Midbrain (tissue), 1 donor: ENCODE measurements at places on chromosomes 6 and 20.
A peak's percentile ranks its signal among the peaks of the same experiment; 100 is the strongest.

DNA sequence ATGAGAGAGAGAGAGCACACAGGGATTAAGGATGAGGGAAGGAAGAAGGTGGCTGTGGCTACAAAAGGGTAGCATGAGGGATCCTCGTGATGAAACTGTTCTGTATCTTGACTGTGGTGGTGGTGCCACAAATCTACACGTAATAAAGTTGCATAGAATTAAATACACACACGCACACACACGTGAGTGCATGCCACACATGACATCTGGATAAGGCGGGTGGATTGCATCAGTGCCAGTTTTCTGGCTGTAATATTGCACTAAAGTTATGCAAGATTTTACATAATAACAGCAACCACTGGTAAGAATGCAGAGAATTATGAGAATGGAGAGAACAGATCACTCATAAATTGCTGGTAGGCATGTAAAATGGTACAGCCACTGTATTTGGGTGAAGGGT is 16.9 kb upstream of the STK35 start:
- no peak for DNase-seq

GRCh38 chr6:45626087-45626891 is 248.6 kb upstream of the SUPT3H start:
- DNase-seq = no peak

DNA sequence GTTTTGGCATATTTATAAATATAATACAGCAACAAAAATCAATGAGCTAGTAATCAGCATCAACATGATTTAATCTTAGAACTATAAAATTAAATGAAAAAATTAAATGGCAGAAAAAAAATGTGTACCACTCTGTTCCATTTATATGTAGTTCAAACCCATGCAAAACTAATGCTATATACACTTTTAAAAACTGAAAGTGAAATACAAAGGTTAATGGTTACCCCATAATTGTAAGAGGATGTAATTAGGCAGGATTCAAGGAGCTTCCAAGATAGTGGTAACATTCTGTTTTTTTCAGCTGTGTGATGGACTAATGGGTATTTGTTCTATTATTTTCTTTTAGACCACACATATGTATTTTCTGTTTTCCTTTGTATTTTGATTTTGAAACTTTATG is 492.1 kb downstream of the UTRN start:
- DNase-seq = no peak

- DNase-seq = no peak
Measured at GRCh38 chr20:49466114-49466912, 16.2 kb downstream of the KCNB1 start.

GRCh38 chr6:27839626-27840475 is 72.3 kb downstream of the OR2B2 start:
- DNase-seq = peak; percentile 3

- DNase-seq = no peak
Measured at GRCh38 chr6:69311888-69312287, 484.9 kb downstream of the LMBRD1 start.

GRCh38 chr6:139003751-139004150 is 15.7 kb upstream of the REPS1 start:
- no peak for DNase-seq

GRCh38 chr6:35128042-35128441 is 13.1 kb downstream of the TCP11 start:
- no peak for DNase-seq

DNA sequence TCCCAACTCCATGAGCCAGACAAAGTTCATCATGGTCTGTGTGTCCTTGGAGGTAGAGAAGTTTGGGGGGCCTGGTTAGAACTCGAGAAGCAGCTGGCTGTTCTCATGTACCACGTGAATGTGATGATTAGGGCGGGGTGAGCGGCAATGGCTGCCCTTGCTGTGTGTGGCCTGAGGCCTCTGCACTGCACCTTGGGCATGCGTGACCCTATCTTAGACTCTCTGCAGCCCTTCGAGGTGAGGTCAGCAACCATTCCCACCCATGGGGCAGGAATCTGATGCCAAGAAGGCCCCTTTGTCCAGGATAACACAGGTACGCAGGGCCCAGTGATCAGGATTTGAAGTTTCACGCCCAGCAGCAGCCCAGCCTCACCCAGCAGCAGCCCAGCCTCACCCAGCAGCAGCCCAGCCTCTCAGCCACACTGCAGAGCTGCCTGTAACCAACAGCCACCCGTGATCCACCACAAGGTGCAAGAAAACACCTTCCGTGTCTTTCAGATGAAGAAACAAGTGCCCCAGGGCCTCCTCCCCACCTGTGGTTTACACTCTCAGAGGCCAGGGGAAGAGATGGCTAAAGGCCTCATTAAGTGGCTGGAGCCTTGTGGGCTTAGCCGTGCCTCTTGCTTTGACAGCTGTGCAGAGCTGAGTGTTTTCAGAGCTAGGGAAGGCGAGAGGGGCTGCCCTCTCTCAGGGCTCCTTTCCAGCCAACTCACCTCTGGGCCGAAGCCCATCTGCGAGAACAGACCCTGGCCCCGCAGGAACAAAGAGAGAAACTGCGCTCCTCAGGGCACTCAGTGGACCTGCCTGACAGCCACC is 195.2 kb upstream of the CDH4 start:
- no peak for DNase-seq

DNA sequence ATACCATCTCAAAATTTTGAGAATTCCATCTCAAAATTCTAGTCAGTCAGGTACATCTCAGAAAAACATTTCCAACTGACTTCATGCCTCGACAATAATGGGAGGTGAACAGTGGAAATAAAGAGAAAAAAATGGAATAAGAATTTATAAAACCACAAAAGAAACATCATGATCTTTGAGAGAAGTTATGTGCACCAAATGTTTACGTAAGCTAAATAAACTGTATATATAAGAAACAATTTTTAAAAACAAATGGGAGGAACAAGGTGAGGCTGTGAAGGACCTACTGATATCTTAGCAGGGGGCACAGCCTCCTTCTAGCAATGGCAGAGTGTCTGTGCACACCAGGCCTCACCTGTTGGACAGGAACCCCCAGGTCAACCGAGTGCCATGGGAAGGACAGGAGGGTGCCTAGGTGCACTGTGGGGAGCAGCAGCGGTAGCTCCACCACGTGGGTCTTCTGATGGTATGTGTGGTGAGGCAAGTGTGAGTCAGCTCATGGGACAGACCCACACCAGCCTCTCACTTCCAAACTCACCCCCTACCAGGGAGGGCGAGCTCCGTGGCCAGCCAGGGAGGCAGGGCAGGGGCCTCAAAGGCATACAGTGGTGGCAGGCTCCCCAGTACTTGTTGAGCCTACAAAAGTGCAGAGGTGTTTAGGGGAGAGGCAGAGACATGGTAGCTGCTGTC is 23.2 kb downstream of the DIDO1 start:
- no peak for DNase-seq

DNA sequence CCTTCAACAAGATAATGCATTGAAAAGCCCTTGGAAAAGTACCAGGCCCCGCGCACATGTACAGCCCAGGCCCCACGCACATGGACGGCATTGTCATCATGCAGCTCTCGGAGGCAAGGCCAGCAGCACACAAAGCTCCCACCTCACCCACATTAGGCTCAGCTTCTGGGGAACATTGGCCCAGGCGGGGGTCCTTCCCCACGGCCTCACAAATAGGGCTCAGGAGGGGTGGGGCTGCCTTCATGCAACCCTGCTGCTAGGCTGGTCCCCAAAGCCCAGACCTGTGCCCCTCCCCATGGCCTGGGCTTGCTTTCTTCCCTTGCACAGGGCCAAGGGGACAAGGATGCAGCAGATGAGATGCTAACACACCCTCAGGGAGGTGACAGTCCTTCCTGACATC is 26.7 kb downstream of the NPEPL1 start:
- peak; percentile 5 for DNase-seq

DNA sequence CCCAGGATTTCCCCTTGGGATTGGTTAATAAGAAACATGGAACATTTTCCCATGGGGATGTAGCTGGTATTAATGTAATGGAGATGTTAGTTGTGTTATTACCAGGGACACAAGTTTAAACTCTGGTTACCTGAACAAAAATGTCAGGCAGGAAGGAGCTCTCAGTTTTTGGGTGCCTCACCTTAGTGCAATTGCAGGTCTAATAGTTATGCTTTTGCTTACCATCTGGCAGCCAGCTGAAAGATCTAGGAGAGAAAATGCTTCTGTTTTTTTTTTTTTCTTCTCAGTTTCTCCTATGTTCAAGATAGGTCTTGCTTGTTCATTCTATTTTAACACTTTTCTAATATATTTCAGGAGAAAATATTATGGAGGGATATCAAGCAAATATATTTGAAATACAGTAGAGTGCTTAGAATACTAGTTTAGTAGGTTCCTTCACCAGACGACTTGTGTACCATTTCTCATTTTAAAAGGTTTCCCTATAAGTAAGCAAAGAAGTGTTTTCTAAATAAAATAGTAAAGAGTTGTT is 4.2 kb upstream of the UBE2J1 start:
- no peak for DNase-seq

GRCh38 chr20:59042151-59042795 is at the start of gene PRELID3B:
Gene PRELID3B (minus strand): TSS chr20:59042786. CDS start chr20:59042730, 56 bp downstream.
- no peak for DNase-seq

DNA sequence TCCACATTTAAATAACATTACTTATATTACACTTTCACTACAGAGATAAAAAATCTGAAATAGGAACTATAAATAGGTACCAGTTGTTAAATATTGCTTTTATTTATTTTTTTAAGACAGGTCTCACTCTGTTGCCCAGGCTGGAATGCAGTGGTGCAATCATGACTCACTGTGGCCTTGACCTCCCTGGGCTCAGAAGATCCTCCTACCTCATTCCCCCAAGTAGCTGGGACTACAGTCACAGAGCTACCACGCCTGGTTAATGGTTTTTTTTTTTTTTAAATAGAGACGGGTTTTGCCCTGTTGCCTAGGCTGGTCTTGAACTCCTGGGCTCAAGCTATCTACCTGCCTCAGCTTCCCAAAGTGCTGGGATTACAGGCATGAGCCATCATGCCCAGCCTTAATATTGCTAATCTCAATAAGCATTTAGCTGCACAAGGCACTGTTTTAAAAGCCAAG is 17.3 kb downstream of the EEF1E1 start:
- no peak for DNase-seq

DNA sequence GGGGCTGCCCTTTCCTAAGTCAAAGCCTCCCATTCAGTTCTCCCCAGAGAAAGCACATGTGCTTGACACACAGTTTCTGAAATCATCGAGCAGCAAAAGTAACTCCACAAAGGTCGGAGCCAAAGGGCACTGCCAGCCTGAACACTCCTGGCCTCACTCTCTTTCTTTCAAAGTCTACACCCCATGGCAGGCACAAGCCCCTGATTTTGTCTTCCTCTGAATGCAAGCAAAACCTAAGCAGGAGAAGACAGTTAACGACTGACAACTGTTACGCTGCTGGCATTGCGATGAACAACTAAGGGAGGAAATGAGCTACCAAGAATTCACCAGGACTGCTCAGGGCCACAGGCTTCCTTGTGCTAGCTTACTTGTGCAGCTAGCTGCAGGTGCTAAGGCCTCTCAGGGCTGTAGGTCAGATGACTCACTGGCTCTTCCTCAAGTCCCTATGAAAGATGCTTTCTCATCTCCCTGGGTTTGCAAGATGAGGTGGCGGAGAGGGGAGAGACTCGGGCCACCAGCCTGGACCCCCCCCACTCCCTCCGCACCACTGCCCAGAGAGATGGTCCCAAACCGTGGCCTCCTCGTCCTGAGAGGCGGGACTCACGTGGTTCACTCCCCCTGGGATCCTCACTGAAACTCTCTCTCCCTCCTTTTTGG is 208.2 kb downstream of the DLL1 start:
- DNase-seq = no peak

DNA sequence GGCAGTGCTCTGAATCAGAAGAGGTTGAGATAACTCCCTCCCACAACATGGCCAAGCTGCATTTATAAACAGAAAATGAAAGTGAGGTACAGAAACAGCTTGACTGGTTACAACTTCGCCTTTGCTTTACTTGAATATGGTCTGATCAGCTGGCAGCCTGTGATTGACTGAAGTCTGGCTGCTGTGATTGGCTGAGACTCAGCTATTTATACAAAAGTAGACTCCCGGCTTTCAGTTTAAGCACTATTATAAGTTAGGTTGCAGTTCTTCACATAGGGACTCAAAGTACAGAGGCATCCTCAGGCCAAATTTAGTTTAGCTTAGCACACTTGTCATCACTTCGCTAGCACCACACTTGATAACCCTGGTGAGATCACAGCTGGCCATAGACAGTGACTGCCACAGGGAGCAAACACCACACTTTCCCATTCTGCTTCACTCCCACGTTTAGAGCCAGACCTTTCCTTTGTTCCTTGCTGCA is 362.6 kb downstream of the EPM2A start:
- no peak for DNase-seq

DNA sequence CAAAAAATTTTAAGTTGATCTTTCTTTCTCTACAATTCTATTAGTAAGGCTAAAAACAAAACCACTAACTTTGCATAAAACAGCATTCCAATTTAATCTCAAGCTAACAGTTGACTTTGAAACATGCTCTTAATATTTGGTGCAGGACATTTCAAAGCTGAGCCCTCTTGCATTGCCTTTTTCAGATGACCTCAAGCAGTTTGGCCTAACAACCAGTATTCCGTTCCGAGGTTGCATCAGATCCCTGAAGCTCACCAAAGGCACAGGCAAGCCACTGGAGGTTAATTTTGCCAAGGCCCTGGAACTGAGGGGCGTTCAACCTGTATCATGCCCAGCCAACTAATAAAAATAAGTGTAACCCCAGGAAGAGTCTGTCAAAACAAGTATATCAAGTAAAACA is 194.0 kb downstream of the ARHGAP18 start:
- DNase-seq = no peak

GRCh38 chr20:41424011-41424410 is 57.4 kb upstream of the EMILIN3 start:
- no peak for DNase-seq

- DNase-seq = no peak
Measured at GRCh38 chr6:52531834-52532233, 45.0 kb downstream of the TRAM2 start.

DNA sequence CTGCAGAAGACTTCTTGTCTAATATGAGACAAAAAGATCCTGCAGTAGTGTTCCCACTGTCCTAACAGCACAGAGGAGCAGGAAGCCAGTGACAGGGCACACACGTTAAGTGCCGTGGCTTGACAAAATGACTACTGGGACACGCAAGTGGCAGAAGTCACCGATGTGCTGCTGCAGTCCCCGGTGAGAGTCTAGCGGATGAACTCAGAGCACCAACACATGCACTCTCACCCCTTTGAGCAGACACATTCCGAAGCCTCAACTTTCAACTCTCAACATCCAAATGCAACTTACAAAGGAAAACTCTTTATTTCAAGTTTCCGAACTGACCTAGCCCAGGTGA is 898 bp downstream of the LAMA4 start:
- peak; percentile 39 for DNase-seq

- DNase-seq = peak; percentile 26
Measured at GRCh38 chr20:62984666-62985443, 21.9 kb downstream of the BHLHE23 start.

GRCh38 chr6:82979657-82980056 is 86.0 kb downstream of the UBE3D start:
- no peak for DNase-seq

DNA sequence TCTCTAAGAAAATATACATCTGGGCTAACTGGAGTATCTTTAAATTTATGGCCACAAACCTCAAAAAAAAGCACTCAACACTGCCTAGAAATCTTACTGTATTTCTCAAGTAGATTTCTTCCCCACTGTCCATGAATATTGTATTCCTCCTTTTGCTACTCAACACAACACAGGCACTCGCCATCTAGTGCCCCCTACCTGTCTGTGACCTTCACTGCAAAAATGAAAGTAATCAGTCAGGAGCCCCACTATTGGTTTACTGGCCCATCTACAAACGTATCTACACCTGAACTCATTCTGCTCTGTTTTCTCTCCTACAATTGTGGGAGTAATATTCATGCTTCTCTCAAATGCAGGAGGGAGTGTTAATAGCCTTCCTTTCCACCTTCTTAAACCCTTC is 58.3 kb downstream of the LY86 start:
- DNase-seq = no peak
